H9 (cell line): ENCODE measurements at places on chromosomes 3 and 15. TPM values are rescaled to one million over a fixed set of nuclear protein-coding genes. Genes with fewer than 3 reads are reported as not detected.

The SLC22A14 gene
- total RNA-seq: not detected in 2 replicates

The SPRED1 gene
- total RNA-seq: 41.0 and 42.1 TPM in 2 replicates

The PHC3 gene
- total RNA-seq: 26.4 and 27.2 TPM in 2 replicates

The MST1 gene
- total RNA-seq: 8.9 and 9.3 TPM in 2 replicates

The TRH gene
- not detected in 2 replicates for total RNA-seq

The TJP1 gene
- total RNA-seq: 136 and 140 TPM in 2 replicates

The HHATL gene
- total RNA-seq: 0.46 TPM in 1 of 2 replicates, not detected in the other

The FOXL2NB gene
- total RNA-seq: 0.31 and 0.55 TPM in 2 replicates

The MUC13 gene
- not detected in 2 replicates for total RNA-seq

The IMPG2 gene
- 0.02 and 0.04 TPM in 2 replicates for total RNA-seq

The PAQR9 gene
- total RNA-seq: 2.3 and 3.2 TPM in 2 replicates

The ANKUB1 gene
- not detected in 2 replicates for total RNA-seq

The AAGAB gene
- 40.1 and 41.9 TPM in 2 replicates for total RNA-seq

The TEX55 gene
- total RNA-seq: not detected in 2 replicates

The CHRNA5 gene
- 16.5 and 21.6 TPM in 2 replicates for total RNA-seq

The TRPM1 gene
- not detected in 2 replicates for total RNA-seq

The RHOV gene
- 3.9 and 4.3 TPM in 2 replicates for total RNA-seq

The GCSAM gene
- not detected in 2 replicates for total RNA-seq

The ATP13A5 gene
- not detected in 2 replicates for total RNA-seq

The SIDT1 gene
- not detected in 2 replicates for total RNA-seq

The TP63 gene
- total RNA-seq: not detected in 2 replicates

The RFX7 gene
- 40.4 and 43.4 TPM in 2 replicates for total RNA-seq

The LRRC2 gene
- total RNA-seq: 2.6 and 3.4 TPM in 2 replicates

The ONECUT1 gene
- total RNA-seq: 14.0 and 14.1 TPM in 2 replicates

The HAUS2 gene
- total RNA-seq: 42.5 and 42.8 TPM in 2 replicates
